ENCODE measurements at places on chromosomes 16 and 17.

DNA sequence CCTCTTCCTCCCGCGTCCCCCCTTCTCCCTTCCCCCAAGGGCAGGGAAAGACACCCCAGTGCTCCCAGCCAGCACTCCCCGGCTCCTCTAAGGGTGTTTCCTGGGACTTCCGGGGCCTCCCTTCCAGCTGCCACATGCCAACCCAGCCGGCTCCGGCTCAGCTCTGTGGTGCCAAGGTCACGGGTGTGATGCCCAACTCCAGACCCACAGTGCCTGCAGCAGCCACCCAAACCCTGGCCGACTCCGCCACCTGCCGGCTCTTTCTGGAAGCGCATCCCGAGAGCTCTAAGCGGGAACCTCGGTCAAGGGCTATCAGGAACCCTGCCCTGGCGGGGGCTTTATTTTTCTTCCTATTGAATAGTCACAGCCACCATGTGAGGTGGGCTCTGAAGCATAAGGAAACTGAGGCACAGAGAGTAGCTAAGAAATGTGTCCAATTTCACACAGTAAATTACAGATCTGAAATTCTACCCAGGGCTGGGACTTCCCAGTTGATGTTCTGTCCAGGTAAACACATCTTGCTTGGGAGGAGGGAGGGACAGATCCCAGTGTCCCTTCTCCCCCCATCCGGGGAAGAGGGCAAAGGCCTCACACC is 3.3 kb upstream of the PPP1R1B start:
- DNase-seq, result peak; percentile 42

DNA sequence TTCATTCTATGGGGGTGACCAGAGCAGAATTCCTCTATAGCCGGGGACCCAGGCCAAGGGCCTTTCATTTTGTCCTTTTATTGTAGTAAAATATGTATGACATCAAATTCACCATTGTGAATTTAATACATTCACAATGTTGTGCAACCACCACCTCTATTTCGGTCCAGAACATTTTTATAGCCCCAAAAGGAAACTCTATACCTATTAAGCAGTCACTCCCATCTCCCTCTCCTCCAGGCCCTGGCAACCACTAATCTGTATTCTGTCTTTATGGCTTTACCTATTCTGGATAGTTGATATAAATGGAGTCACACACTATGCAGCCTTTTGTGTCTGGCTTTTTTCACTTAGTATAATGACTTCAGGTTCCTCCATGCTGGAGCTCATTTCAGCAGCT is 9.7 kb upstream of the TNS4 start:
- no peak for DNase-seq

- DNase-seq, result no peak
Observed at GRCh38 chr17:7750321-7750821, 32.8 kb downstream of the DNAH2 start.

DNA sequence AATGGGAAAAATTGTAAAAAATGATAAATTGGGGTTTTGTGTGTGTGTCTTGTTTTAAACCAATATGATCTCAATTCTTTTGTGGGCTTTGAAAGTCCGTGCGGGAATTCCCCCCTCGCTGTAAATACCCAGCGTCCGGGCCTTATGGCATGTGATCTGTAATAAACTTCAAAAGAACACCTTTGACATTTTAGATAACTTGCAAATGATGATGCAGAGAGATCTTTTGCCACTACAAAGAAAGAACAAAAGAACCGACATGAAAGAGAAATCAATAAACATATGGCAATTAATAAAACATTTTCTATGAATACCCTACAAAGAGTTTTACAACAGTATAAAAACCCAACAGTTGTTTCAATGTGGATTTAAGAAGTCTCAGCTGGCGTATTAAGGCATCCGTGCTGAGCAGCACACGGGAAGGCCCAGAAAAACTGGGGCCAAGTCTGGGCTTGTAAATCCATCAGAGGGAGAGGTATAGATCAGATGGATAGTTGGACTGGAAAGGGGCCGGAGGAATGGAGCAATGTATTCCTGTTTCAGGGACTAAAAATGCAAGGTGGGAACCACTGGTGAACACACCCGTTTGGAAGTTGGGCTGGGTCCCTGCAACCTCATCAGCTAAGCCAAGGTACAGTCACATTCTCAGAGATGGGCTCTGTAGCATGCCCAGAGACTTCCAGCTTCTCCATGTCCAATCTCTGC is 115.2 kb downstream of the IRX5 start:
- DNase-seq, result no peak

- DNase-seq, result no peak
Observed at GRCh38 chr17:32315171-32315570, 26.8 kb downstream of the C17orf75 start.

GRCh38 chr16:47493381-47494337 is 32.5 kb downstream of the PHKB start:
- DNase-seq, result no peak

GRCh38 chr17:34249061-34249460 is 6.0 kb upstream of the CCL2 start:
- DNase-seq, result no peak

DNA sequence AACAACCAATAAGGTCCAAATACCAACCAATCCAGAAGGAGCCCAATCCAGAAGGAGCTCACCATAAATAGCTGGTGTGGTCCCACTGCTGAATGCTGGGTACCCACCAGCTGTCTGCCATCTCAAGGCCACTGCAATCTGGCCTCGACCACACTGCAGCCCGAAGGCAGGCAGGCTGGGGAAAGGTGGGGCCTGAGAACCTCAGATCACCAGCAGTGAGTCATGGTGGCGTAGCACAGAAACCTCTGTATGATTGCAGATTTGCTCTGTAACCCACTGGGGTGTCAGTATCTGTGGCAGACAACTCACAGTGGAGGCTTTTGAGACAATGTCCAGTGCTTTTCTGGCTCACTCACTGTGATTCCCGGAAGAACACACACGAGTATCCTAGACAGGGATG is 14.7 kb upstream of the CMTR2 start:
- DNase-seq, result no peak

DNA sequence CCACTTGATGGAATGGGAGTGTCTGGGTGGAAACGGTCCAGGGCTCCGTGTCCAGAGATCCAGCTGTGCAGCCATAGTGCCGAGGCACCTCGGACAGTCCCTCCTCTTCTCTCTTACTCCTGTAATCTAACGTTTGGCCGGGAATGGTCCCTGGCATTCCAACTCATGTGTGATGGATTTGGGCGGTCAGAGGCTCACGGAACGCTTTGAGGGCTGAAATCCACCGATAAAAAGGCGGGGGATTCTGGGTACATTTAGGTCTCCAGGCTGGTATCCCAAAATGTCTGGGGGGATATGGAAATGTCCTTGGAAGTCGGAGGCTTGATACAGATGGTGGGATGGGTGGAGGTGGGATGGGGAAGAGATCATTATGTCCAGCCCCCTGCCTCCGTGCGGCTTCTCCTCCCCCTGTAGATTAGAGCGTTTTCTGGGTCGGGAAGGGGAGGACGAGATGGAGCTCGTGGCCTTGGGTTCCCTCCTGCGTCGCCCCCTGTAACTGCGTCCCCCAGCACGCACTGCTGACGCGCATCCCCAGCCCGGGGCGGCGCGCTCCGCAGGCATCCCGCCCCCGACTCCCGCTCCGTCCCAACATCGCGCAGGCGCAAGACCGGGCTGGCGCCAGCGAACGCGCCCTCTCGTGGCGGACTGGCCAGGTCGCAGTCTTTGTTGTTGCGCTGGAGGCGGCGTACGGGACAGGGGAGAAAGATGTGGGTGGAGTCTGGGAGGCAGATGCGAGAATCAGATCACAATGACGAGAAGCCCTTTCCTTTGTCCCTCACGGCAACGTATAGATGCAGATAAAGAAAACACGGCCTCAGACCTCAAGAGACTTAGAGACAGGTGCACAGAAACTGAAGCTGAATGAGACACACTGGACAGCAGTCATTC is 4.5 kb upstream of the SGCA start:
- DNase-seq, result peak; percentile 79

GRCh38 chr16:11456741-11457140 is 111.5 kb downstream of the RMI2 start:
- no peak for DNase-seq

DNA sequence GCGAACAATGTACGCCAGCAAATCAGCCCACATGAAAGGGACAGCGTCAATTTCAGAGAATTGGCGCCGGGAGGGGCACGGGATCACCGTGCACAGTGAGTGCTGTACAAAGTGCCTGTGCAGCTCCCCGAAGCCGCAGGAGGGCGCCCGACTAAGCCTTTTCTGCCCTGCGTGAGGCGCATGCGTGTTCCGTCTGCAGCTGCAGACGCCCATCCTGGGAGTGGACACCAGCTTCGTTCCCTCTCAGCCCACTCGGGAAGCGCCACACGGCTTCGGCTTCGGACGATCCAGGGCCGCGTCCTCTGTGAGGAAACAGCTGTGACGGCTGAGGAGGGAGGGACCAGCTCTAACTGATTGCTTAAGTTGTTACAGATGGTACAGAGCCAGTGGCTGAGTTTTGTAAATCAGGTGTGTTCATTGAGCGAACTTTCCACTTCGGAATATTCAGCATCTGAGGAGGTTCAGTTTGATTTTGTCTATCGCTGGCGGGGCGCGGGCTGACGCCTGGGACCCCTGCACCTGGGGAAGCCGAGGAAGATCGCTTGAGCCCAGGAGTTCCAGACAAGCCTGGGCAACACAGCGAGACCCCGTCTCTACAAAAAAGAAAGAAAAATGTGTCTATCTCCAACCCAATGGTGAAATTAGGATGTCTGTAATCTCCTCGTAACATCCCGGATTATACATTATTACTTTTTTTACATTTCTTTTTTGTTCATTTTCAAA is 15.4 kb upstream of the ZNF287 start:
- DNase-seq, result peak; percentile 64

DNA sequence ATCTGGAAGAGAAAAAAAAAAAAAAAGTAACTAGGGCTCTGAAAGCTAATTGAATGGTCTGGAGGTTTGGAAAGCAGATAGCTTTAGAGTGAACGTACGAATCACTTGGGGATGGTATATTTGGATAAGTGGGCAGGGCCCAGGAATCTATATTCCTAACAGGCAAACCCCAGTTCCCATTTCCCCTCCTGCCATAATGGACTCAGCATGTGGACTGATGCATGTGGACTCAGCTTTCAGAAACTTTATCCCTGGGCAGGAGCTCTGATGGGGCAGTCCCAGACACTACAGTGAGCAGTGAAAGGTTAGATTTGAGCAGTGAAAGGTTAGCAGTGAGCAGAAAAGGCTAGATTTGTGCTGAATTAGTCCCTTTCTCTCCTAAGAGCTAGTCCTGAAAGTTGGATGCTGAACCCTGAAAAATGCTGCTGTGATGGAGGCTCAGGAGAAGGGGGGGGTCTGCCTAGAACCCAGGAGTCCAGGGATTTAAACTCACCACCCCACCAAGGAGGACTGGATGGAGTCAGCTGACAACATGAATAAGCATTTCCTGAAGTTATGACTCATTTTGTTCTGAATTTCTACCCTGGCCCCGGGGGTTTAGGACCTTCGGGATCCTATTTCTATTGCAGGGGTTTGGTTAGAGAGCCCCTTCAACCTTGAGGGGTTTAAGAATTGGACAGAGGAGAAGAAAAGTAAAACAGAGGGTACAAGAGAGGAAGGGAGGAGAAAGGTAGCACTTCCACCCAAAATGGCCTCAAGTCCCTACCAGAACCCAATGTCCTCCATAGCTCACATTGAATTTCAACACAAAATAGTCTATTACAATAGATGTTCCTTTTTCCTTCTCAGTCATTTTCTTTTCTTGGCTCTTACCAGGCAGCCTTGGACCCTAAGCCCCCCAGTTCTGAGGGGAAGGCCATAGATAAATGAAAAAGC is 10.3 kb upstream of the FZD2 start:
- DNase-seq, result no peak

DNA sequence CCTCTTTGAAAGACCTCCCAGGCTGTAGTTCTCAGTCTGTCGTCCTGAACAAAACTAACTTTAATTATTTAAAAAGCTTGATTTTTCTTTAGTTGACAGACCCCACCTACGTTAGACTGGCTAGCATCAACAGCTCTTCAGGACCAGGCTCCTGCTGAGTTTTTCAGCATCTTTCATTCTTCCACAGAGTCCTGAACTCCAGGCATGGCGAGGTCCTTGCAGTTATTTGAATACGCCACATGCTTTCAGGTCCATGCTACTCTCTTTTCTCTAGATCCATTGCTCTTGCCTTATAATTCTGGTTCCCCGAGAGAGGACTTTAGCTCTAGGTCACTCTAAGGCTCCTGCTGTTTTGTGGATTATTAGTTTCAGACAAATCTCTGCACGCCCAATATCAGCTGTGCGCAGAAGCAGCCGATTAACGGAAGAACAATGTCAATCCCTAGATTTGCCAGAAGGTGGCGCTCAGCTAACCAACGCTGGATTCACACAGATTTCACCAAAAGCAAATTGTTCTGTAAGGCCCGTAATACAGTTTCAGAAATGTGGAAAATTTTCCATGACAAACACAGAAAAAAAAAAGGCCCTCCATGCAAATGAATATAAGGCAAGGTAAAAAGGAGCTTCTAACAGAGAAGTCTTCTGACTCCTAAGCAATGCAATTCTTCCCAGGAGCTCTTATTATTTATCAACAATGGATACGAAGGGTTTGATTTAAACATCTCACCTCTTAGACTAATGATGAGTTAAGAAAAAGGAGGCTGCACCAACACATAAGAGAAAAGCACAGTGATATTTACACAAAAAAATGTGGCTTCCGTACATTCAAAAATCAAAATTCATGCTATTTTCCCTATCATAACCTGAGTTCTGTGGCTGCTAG is 33.5 kb upstream of the BCO1 start:
- DNase-seq, result no peak

DNA sequence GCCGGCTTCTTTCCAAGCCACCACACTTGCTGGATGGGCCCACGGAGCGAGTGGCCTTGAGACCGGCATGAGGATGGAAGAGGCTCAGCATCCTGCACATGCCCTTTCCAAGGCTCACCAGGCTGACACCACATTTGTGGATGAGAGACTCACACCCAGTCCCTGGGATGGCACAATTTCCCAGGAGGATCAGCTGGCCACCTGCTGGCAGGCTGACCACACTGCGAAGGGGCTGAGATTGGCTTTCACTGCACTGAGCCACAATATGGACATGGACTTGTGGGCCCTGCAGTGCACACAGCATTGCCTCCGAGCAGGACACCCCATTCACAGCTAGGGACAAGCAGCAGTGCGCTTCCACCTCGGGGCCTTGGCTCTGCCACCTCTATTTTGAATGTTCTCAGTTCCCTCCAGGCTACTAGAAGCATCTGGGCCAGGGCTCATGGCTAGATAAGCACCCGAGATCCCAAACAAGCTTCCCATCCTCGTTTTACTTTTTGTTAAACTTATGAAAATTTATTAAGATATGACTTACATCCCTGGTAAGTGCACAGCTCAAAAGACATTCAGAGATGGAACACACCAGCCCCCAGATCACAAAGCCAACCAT is 25.3 kb upstream of the KSR1 start:
- DNase-seq, result no peak

GRCh38 chr16:69513180-69513966 is 52.4 kb upstream of the NFAT5 start:
- DNase-seq, result no peak

GRCh38 chr17:47990962-47991731 is 20.2 kb downstream of the CDK5RAP3 start:
- DNase-seq, result no peak
